ENCODE measurements at places on chromosomes 3 and 15.

- DNase-seq, result no peak
Observed at GRCh38 chr3:142530296-142530695, 48.2 kb downstream of the ATR start.

- no peak for DNase-seq
Observed at GRCh38 chr15:48823237-48823636, 12.4 kb upstream of the CEP152 start.

DNA sequence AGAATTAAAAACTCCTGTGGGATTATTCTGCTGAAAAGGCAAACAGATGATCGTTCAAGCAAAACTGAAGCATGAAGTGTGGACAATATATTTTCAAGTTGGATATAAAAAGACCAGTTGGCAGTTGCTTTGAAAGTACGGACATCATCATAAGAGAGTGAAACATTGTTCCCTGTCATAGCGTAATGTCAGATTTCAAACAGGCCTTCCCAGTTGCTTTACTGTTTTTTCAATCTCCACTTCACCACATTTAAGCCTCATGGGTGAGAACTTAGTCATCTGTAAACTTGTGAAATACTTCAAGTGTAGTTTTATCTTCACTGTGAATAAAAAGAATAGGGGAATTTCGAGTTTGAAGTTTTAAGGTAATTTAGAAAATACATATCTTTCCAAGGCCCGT is 435.1 kb upstream of the CNTN3 start:
- DNase-seq, result no peak

DNA sequence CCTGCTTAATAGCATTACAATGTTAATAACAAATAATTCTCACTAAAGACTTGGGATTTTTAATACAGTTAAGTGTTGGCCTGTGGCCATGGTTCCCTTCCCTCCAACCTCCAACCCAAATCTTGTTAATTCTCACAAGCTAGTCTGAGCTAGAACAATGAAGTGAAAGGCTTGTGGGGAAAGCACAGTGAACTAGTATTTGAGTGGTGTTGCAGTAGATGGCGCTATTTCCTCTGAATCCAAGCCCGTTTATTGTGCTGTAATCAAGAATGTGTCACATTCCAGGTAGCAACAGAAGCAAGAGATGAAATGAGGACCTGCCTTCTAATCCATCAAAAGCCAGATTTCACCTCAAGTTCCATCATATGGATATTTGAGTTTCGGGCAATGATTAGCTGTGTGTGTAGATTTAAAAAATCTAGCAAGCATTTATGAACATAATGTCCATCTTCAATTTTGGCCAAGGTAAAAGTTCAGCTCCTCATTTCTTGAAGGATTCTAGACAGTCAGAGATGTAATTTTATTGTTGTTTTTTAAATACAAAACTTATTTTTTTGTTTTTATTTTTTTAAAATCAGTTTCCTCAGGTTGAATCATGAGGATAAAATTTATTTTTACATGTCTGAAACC is 160.7 kb downstream of the SQOR start:
- DNase-seq, result no peak

DNA sequence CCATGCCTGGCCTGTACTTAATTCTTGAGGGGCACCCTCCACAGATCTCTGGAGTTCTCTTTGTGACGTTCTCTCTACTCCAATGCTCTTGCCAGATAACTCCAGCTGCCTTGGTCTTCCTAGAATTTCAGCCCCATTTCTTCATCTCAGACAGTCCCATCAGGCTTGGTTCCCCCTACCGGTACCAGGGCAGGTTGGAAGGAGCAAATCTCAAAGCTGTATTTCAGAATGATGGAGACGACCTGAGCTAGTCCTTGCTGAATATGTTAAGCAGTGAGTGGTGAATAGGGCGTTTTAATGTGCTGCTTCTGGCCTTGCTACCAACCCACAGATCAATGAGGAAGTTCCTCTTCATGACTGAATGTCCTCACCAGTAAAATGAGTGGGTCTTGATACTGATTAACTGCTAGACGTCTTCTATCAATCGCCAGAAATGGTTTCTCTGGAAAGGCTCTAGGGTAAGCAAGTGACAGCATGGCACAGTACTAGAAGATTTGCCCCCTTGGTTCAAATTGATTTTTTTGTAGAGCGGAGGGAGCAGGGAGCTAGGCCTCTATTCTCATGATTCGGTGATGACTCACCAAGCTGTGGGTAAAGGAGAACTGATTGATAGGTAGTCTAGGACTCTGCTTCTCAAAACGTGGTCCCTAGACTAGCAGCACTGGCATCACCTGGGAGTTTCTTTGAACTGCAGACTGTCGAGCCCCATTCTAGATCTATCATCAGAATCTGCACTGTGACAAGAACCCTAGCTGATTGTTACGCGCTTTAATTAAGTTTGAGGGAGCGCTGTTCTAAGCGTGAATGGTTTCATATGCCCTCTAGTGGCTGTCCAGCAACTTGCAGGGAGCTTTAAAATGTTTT is 67.8 kb downstream of the UBP1 start:
- DNase-seq, result peak; percentile 16

GRCh38 chr3:25648107-25648535 is 16.6 kb downstream of the TOP2B start:
- DNase-seq, result no peak

DNA sequence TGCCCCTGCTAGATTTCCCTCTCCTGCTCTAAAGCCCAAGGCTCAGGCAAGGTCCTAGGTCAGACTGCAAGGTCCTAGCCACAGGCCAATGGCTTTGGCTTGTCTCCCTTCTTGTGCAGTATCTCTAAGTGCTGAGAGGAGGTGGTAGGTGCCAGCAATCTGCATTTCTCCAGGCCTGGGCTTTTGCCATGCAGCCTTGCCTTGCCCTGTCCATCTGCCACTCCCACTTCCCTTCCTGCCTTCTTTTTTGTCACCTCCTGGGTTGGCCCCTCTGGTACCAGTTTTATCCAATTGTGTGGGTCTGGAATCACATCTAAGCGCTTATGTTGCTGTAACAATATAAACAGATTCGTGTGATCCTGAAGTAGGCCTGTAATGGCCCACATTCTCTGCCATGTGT is 109.9 kb downstream of the MYRIP start:
- no peak for DNase-seq

DNA sequence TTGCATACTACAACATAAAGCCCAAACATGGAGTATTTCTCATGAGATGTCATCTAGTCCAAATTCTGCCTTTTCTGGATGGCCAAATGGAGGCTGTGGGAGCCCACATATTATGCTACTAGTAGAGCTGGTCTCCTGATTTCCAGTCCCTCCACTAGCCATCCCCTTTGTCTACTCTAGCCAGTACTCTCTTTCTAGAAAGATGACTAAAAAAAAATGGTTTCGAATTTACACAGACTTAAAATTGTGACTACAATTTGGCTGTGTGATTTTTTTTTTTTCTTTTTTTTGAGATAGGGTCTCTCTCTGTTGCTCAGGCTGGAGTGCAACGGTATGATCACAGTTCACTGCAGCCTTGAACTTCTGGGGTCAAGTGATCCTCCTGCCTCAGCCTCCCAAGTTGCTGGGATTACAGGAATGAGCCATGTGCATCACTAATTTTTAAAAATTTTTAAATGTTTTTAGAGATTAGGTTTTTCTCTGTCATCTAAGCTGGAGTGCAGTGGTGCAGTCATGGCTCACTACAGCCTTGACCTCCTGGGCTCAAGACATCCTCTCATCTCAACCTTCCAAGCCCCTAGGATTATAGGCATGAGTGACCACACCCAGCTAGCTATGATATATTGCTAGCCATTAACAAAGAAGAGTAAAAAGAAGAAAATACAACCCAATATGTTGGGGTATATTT is 273.9 kb downstream of the ADAMTSL3 start:
- no peak for DNase-seq

DNA sequence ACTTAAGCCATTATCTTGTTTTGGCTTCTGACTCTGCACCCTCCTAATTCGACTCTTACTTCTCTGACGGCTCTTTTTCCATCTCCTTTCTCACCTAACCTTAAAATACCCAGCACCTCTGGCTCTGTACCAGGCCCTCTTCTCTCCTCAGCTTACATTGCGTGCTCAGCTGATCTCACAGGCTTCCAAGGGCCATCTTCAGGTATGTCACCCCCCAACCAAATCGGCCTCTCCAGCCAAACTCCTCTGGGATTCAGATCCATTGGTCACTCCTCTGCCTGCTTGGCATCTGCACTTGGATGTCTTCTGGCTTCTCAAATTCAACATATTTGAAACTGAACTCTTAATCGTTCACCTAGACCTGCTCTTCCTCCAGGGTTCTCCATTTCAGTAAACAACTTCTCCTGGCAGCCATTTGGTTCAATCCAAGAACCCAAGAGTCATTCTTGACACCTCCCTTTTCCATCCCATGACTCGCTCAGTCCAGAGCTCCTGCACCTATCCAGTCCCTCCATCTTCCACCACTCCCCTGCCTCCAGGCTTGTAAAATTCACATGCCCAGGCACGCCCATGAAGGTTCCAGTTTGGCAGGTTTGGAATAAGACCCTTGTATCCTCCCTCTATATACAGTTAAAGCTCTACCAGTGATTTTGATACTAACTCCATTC is 35.2 kb upstream of the SLC41A3 start:
- DNase-seq, result no peak

GRCh38 chr3:128590948-128591347 is 59.7 kb downstream of the RPN1 start:
- DNase-seq, result no peak

GRCh38 chr3:67123914-67124313 is 125.8 kb downstream of the KBTBD8 start:
- DNase-seq, result no peak

GRCh38 chr15:67501836-67502461 is 19.0 kb upstream of the C15orf61 start:
- DNase-seq, result peak; percentile 23

DNA sequence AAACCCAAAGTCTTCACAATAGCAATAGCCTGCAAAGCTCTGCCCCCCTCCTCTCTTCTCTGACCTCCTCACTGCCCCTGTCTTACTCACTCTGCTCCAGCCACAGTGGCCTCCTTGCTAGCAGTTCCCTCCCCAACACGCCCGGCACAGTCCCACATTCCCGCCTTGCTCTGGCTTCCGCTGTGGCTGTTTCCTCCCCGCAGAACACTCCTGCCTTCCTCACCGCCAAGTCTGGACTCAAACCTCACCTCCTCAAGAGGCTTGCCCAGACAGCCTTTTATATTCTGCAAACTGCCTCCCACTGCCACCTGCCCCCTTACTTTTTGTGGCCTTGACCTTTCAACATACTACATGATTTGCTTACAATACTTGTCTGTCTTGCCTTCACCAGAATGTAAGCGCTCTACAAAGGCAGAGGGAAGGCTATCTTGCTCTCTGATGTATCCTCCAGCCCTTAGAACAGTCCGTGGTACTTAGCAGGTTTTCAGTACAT is 406 bp upstream of the MPI start:
- DNase-seq, result no peak

DNA sequence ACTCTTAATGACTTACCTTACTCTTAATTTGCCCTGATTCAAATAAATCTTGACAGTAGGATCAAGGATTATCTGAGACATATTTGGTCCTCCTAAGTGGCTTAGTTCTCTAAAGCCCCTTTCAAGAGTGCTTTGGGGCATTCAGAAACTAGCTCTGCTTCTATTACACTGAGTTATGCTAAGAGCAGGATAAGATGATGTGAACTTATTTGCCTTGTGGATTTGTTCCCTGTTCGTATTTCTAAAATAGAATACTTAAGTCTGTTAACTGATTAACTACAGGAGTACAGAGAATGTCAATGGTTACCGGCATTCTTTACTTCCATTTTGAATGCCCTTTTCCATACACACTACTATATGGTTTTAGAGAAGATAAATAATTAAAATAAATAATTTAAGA is 14.8 kb upstream of the FRMD4B start:
- no peak for DNase-seq

DNA sequence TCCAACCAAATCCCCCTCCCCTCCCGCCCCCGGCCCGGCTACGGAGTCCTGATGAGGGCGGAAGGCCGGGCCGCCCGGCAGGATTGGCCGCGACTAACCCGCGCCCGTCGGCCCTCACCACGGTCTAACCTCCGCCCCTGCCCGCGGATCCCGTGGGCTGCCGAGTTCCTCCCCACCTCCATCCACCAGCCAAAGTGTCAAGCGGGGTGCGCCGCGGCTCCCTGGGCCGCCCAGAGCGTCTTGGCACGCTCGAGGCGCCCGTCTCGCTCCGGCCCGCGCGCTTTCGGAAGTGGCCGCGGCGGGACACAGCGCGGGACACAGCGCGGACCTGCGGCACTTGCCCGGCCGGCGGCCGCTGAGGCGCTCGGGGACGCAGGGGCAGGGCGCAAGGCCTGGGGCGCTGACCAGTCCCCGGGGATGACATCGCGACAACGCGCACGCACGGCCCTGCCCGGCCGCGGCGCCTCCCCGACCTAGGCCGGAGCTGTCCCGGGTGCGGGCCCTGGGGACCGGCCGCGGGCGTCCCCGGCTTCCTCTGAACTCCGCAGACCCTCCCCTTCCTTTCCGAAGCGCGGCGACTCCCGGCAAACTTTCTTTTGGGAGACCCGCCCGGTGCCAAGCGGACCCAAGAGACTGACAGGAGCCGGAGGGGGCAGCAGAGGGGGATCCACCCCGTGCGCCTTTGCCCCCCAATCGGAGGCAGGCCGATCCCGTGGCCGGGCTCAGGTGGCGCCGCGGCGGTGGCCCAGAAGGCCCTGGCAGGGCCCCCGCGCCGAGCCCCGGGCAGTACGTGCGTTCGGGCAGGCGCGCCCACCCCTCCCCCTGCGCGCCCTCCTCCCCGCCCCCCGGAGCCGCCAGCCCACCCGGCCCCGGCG is 112.8 kb upstream of the ICE2 start:
- no peak for DNase-seq

- no peak for DNase-seq
Observed at GRCh38 chr15:75143738-75144334, 57.8 kb upstream of the C15orf39 start.

DNA sequence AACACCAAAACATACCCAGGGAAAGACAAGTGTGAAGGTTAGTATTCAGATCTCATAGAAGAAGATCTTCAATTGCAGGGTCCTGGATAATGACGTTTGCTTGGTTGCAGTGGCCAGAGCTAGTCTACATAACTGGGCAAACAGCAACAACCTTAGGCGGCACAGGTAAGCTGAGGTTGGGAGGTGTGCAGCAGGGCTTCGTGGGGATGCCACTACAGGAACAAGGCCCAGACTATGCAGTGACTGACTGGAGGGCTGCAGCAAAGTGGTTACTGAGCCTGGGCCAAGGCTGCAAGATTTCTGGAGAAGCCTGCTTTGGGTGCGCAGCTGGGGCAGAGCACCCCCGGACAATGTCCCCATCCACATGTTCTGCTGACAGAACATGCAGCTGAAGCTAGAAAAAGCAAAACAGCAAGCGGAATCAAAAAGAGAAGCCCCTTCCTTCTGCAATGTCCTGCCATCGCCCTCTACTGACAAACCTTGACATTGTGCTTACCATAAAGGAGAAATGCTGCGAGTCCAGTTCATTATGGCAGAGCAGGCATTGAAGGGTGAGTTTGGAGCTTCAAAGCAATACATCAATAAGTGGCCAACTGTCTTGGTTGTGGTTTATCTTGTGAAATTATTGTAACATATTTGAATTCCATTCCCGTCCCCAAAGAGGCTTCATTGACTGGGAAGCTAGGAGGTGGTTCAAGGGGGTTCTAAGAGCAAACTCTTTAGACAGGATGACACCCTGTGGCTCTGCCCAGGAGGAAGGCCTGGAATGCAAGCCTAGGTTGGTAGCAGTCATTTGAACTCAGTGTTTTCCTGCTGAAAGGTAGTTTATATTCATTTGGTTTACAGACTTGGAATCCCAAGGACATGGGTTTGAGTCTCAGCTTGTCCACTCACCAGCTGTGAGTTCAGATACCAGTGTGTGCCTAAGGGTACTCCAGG is 217.0 kb downstream of the PDCD6IP start:
- no peak for DNase-seq
